ENCODE measurements at places on chromosomes 6 and 20.
A peak's percentile ranks its signal among the peaks of the same experiment; 100 is the strongest.

GRCh38 chr6:142187209-142187608 lies 40.1 kb downstream of the VTA1 start:
- DNase-seq: peak; percentile 31

DNA sequence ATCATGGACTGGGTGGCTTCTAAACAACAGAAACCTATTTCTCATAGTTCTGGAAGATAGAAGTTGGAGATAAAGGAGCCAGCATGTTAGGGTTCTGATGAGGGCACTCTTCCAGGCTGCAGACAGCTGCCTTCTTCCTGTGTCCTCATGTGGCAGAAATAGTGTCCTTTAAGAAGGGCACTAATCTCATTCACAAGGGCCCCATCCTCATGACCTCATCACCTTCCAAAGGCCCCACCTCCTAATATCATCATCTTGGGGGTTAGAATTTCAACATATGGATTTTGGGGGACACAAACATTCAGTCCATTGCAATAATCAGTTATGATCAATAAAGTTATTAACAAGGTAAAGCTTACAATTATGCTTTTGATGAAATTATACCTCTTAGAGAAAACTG lies 130.8 kb upstream of the SLC22A23 start:
- DNase-seq: no peak

DNA sequence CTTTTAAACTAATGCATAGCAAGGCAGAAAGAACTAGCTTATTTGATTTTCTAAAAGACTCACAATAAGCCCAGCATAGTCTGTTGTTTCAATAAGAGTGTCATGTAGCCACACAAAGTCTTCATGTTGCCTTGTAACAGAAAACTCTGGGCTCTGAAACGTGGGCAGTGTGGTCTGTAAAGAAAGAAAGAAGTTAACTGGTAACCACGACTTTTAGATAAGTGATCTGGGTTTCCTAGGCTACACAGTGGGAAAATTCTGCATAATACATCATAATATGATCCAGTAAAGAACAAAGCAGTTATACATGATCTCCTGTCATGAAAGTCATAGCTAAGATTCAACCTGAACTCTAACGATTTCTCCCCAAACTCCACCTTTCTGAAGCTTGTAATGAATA lies 13.3 kb downstream of the SNX5 start:
- no peak for DNase-seq

GRCh38 chr6:42454428-42454791 lies 2.7 kb upstream of the TRERF1 start:
- peak; percentile 14 for DNase-seq

DNA sequence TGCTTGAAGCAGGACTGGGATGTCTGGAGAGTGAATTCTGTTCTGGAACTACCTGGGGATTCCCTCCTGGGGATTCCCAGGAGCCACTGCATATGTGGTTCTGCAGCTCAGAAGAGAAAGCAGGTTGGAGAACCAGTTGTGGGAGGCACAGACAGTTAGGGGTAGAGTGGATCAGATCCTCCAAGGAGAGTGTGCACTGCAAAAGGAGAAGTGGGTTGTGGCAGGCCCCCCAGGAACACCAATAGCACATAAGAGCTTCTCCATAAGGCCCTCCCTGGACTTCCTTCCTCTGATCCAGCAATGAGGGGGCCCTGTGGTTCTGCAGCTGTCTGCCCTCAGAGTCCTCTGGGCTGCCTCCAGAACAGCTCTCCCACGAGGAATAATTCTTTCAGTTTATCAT lies 369.2 kb upstream of the CNR1 start:
- DNase-seq: no peak

DNA sequence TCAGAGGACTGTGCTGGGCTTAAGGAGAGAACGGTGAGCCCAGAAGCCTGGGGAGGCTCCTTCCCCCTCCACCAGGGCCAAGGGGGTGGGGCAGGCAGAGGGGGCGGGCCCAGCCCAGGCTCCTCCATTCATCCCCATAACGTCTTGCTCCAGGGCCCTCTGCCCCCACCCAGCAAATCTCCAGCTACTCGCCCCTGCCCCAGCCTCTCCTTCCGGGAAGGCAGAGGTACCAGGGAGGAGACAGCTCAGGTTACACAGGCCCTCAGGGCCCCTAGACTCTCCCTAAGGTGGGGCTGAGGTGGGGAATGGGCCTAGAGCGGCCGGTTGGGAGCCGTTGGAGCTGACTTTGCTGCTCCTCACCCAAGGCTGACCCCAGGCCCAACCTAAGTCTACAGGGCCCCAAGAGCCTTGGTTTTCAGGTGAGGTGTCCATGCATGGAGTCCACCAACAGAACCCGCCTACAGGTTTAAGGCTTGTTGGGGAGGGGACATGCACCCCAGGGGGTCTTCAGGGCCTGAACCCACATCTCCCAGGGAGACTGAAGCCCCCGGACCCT lies 1.2 kb downstream of the LAMA5 start:
- no peak for DNase-seq

GRCh38 chr6:158835616-158836221 lies 16.6 kb upstream of the EZR start:
- DNase-seq: no peak

GRCh38 chr6:148885925-148886845 lies 139.4 kb downstream of the UST start:
- no peak for DNase-seq

- no peak for DNase-seq
Measured at GRCh38 chr6:157569543-157569942, 188.6 kb downstream of the ZDHHC14 start.

DNA sequence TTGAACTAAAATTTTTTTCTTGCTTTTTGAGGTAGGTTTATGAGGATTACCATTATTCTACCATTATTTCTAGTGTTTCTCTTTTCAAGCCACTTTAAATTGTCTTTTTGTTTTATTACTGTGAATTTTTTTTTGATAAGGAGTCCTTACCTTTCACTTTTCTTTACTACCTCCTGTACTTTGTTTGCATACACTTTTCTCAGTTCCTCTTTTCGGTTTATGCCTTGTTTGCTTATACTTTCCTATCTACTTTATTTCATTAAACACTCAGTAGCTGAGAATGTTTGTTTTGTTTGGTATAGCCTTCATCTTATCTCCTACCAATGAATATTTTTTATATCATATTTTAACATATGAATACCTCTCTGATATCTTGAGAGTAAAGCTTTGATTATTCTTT lies 147.9 kb downstream of the TFAP2B start:
- DNase-seq: no peak

- no peak for DNase-seq
Measured at GRCh38 chr6:157058574-157058973, 264.7 kb downstream of the TMEM242 start.

DNA sequence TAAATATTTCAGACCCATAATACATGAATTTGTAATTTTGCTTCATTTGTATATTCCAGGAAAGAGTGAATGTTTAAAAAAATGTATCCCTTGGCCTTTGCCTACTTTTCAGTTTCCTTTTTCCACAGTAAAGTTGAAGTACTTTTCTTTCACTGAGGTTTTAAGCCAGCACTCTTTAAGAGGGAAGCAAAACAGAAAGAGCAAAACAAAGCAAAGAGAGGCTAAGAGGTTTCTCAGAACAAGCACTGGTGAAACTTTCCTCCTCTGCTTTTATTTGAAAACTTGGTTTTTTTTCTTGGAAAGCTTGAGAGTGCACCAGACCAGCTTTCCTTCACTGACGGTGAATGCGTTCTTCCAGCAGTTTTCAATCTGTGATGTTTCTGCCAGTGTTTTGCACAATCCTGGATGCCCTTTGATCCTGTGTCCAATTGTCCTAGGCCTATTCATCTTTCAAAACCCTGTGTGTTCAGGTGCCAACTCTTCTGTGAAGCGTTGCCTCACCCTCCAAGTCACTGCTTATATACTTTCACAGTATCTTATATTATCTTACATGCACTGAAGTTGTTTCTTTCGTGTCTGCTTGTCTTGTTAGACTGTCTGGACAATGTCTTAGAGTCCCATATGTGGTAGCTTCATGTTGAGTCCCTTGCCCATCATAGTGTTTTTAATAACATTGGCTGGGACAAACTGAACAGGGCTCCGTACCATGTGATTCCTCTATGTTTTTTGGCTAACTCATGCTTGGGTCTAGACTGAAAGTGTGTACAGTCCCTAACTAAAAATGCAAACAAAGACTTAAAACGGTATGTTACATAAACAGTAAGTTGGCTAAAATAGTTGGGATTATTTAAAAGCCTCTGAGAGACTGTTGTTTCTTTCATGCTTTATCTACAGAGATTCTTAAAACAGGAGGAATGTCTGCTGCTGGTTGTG lies 1.9 kb downstream of the RNF217 start:
- peak; percentile 83 for DNase-seq

DNA sequence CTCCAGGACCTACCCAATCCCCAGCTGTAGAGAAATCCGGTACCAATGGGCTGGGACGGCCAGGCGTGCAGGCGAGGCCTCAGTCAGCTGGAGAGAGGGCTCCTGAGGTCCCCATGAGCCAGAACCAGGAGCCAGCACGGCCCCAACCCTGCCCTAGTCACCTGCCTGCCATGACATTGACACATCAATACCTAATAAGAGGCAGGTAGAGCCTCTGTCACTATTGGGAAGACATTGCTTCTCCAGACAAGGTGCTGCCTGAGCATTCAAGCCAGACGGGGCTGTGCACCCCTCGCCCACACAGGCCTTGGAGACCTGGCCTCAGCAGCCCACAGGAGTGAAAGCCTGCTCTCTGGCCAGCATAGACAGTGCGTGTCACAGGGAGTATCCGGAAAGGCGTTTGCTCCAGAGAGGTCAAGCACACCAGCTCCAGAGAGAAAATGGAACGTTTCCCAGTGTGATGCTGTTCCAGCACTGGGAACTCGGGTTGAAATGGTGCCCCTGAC lies 3.5 kb downstream of the DLL1 start:
- DNase-seq: no peak

DNA sequence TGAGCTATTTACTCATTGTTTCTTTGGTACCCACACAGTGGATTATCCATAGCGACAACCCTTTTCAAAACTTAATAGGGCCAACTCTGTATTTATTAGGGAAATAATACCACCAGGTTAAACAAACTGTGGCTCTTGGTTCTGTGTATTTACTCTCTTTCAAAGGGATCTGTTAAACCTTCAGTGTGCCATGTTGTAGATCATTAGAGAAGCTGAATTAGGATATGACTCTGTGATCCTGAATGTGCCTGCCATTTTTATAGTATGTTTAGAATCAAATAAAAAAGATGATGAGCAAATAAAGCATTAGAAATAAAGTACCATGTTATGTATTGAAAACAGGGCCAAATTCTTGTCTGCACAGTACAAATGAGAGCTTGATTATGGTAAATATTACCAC lies 25.0 kb upstream of the SLC35D3 start:
- no peak for DNase-seq

DNA sequence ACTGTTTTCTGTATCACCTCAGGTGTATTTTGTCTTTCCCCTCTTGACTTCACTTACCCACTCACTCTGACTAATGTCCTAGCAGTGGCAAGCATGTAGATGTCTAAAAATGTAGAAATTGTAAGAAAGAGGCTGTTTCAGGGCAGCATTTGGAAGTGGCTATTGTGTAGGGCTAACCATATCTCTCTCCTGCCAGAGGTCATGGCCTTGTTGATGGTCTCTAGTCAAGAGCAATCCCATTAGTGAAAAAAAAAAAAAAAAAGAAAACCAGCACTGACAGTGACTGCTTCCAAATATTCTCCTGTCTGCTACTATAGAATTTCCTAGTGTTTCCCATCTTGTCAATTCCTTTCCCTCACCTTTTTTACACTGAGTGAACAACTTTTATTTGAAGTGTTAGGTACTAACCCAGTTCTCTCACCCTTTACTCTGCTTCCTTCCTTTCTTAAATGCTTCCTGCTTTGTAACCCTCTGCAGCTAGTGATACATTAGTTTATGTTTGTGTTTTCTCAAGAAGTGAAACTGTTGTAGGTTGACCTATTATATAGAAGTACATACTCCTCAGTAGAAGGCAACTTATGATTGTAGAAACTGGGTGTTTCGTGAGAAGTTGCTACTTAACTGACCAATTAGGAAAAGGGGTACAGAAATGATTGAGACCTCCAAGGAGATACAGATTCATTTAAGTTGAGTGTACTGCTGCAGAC lies 174.1 kb upstream of the PTPRK start:
- DNase-seq: no peak

DNA sequence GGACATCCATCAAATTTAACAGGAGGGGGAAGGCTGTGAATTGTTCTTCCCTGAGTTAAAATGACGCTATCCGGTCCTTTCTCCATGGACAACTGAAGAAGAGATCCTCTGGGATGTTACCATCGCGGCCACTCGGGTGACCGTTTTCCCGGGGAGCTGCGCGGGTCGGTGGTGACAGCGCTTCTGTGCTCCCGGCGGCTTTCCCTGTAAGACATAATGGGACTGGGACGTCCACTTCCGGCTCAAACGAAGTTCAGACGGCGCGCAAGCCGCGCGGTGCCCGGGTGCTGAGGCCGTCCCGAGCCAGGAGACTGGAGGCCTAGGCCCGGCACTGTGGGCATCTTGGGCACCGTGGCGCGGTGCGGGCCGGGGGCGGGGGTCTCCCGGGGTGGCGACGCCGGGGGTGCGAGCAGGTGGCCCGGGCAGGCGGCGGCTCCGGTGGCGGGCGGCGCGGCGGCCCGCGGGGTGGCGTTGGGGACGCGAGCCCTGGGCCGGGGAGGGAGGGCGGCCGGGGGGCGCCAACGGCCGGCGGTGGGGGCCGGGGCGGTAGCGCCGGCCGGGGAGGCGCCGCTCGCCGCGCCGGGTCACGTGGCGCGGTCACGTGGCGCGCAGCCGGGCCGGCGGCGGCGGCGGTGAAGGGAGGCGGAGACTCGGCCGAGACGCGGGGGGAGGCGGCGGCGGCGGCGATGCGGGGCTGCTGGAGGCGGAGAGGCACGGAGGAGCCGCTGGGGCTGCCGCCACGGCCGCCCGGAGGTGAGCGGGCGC lies 63.6 kb downstream of the GTF2H5 start:
- peak; percentile 61 for DNase-seq

GRCh38 chr20:16517946-16518783 lies 55.1 kb downstream of the KIF16B start:
- DNase-seq: peak; percentile 61

GRCh38 chr6:162076816-162077215 lies 650.8 kb downstream of the PRKN start:
- DNase-seq: no peak

- DNase-seq: peak; percentile 28
Measured at GRCh38 chr6:111615916-111616612, 10.4 kb upstream of the TRAF3IP2 start.

DNA sequence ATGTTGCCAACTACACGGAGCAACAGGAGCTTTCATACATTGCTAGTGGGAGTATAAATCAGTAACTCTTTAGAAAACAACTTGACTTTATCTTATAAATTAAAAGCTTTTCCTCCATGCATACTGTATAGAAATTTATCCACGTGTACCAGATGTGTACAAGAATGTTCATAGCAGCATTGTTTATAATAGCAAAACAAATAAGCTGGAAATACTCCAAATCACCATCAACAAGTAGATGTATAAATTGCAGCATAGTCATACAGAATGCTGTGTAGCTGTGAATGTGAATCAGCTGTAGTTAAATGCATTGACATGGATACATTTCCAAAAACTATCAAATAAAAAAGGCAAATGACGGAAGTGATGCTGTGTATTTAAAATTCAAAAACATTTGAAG lies 6.0 kb downstream of the PSMF1 start:
- no peak for DNase-seq

- no peak for DNase-seq
Measured at GRCh38 chr20:17856024-17856564, 112.5 kb downstream of the SNX5 start.

All from foreskin fibroblast (primary cell).